Heart right ventricle (tissue), 16 donors: ENCODE measurements at places on chromosomes 1 and 21. TPM values are rescaled to one million over a fixed set of nuclear protein-coding genes. Genes with fewer than 3 reads are reported as not detected.

DNA sequence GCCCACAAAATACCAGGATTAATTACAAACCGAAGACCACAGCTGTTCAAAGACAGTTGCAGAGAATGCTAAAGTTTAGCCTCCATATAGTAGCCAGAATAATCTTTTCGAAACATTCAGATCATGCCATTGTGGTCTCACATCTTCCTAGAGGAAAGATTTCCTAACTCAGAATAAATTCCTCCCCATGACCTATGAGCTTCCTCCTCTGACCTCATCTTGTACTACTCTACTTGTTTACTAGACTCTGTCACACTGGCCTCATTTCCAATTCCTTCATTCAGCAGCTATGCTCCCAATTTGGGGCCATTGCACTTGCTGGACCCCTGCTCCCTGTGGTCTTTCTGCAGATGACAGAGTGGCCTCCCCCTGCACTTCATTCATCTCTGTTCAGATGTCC lies 71.8 kb upstream of the LRRC53 start:
- DNase-seq: no peak

DNA sequence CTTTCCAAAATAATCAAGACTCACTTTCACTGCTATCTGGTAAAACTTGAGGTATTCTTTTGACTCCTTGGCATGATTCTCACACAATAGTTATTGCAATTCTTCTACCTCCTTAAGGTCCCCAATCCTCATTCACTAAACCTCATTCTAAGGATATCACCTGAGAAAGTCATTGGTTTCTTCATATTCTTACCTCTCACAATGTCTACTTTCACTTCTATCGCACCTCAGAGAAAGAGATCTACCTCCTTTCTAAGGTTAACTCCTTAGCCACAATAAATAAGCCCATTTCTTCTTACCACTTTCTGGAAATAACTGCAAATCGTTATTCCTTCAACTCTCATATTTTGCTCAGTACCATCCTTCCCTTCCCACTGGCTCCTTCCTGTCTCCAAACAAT lies 18.7 kb downstream of the HNRNPR start:
- no peak for DNase-seq

- no peak for DNase-seq
Observed at GRCh38 chr21:35547946-35548774, 499.1 kb upstream of the RUNX1 start.

DNA sequence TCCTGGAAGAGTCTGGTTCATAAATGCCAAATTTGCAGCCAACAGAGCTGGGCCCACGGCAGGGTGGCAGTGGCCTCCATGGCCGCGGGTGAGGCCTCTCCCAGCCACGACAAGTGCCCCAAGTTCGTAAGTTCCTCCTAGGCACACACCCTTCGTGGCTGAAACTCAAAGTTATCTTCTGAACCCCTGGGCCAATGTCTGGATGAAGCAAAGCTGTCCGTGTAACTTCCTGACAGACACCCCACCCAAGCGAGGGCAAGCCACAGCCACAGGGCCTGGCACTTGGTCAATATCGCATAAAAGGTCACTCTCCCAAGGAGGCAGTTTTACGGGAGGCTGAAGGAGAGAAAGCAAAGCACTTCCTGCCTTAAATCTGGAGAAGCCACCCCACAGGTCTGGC lies 27.8 kb upstream of the GPR153 start:
- DNase-seq: no peak

- DNase-seq: no peak
Observed at GRCh38 chr1:150152772-150153456, 3.2 kb downstream of the PLEKHO1 start.

GRCh38 chr1:236156512-236157208 lies 14.3 kb downstream of the GPR137B start:
- DNase-seq: no peak

DNA sequence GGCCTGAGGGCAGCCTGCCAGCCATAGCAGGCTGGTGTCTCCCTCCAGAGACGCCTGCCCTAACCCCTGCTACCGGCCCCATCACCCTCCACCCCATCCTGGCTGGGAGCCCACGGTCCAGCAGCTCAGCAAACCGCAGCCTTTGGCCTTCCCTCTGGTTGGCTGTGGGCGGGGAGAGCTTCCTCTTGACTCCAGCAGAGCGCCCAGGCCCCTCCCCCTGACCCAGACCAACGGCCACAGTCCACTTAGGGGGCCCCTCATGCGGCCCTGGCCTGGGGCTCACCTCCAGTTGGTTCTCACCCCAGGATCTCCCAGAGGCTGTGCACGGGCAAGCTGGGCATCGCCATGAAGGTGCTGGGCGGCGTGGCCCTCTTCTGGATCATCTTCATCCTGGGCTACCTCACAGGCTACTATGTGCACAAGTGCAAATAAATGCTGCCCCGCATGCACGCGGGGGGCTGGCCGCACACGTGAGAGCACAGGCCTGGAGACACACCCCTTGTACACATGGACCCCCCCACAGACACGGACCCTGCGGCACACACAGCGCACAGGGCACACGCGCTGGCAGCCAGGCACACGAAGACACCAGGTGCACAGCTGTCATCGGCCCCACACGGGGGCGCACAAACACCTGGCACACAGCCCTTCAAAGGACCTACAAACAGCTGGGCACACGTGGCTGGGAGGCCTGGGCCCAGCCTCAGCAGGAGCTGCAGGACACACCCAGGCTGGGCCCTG lies 3.1 kb downstream of the SMIM1 start:
- peak; percentile 46 for DNase-seq

Gene TMPRSS15
- not detected for polyA plus RNA-seq

Gene WNT2B
- polyA plus RNA-seq: 0.46 TPM

GRCh38 chr1:204275695-204276370 lies 62.0 kb upstream of the GOLT1A start:
- DNase-seq: no peak

DNA sequence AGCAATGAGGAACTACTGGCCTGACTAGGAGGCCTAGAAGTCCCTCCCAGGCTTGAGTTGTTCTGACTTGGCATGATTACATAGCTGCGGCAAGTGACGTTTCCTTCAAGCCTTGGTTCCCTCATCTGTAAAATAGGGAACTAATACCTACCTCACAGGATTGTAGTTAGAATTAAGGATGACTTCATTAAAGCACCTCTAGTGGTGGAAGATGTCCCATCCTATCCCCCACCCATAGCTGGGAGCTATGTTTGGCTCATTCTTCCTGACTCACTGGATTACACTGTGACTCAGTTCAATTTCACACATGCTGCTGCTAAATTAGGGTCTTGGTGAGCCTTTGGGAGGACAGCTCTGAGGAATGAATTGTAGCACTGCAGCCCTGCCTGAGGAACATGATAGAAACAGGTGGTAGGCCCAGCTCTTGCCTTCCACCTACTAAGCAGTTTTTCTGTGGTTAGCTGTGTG lies 6.0 kb upstream of the SHISA4 start:
- no peak for DNase-seq

Gene AMY2A
- not detected for polyA plus RNA-seq

GRCh38 chr1:91783423-91784170 lies 102.4 kb downstream of the TGFBR3 start:
- no peak for DNase-seq

Gene LYPD8
- polyA plus RNA-seq: not detected

DNA sequence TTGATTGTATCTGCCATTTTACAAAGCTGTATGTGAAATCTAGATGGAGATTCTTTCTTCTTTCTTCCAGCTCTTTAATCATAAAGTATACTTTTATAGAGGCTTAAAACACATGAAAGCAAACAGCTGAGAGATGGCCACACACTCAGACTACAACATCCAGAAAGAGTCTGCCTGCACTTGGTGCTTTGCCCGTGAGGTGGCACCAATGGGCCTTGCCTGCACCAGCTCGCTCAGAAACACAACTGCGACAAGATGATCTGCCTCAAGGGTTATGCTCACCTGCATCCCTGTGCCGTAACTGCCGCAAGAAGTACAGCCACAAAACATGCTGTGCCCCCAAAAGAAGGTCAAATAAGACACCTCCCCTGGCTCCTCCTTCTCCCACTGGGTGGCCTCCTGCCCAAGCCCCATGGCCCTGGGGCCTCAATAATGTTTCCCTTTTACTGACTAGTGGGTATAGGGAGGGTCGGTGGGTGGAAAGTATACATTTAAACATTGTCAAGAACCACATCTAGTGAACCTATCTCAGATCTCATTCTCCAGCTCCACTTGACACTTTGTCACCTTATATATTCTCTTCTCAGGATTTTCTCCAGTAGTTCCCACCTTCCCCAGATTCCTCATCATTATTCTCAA lies 66.7 kb upstream of the ANGPTL3 start:
- peak; percentile 20 for DNase-seq

DNA sequence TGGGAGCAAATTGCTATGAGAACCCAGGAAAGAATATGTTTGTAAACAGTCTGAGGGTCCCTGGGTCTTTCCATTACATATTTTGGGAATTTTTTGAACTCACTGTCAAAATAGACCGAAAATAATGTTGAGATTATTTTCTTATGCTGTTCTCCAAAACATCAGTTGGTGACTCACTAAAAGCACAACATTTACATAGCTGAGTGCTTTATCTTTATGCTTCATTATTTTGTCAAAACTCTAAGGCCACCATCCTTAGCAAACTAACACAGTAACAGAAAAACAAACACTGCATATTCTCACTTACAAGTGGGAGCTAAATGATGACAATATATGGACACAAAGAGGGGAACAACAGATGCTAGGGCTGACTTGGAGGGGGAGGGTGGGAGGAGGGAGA lies 459.3 kb downstream of the ADGRL2 start:
- DNase-seq: no peak

- DNase-seq: peak; percentile 92
Observed at GRCh38 chr1:202861420-202862132, 27.4 kb downstream of the RABIF start.

DNA sequence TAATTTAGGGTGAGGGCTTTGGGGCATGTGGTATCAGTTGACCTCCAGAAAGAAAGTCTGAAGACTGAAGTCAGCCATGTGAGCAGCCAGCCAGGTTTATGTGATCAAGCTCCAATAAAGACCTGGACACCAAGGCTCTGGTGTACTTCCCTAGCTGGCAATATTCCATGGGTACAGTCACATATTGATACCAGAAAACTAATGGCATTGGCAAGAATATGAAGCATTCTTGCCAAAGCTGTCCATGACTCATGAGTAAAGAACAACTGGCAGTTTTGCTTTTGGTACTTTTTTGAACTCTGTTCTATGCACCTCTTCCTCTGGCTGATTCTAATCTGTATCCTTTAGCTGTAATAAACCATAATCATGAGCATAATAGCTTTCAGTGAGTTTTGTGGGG lies 415.3 kb upstream of the CAMK1G start:
- DNase-seq: no peak

Gene APCS
- not detected for polyA plus RNA-seq

- no peak for DNase-seq
Observed at GRCh38 chr21:45870421-45870820, 111.1 kb upstream of the COL6A1 start.

DNA sequence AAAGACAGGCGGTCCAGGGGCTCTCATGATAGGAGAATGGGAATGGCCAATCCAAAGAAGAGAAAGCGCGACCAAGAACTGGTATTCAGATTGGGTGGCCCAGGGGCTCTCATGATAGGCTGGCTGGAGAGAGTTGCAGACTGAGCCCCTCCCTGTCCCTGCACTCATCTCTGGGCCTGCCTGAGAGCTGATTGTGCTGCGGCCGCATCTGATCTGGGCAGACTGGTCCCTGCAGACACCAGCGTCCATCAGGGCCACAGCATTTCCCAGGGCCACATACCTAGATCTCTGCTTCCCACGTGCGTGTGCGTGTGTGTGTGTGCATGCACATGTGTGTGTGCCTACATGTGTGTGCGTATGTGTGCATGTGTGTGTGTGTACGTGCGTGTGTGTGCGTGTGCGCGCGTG lies 30.4 kb upstream of the MAN1C1 start:
- no peak for DNase-seq

GRCh38 chr1:197140121-197140520 lies 6.3 kb downstream of the ASPM start:
- no peak for DNase-seq

Gene SH3BGR
- 243 TPM for polyA plus RNA-seq

DNA sequence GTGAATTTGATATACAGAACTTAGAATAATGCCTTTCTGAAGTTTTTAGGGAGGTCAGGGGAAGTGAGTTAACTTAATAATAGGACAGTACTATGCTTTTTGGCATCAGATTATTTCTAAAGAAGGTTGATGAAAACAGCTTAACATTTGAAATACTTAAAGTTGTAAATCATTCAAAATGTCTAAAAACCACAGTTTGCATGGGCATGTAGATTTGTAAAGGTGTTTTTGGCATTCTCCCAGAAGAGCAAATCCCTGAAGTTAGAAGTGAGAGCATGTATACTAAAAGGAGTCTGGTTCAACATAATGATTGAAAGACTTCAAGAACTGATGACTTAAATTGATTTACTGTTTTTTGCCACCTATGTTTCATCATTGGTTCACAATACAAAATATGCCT lies 6.7 kb downstream of the DR1 start:
- no peak for DNase-seq

DNA sequence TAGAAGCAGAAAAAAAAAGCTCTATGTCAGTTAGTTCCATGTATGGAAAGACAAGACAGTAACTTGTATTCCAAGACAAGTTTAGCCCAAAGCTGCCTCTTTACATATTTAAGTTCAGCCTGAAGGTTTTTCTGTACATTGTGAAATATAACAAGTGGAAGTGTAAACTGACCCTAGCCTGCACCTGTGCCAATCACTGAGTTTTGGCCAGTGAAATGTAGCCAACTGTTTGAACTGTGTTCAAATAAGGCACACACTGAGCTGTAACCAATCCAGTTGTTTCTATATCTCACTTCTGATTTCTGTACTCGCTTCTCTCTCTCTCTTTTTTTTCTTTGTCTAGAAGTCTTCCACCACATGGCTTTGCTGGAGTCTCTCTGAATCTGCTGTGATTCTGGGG lies 1227.1 kb downstream of the NCAM2 start:
- no peak for DNase-seq

Gene LCE1F
- not detected for polyA plus RNA-seq

DNA sequence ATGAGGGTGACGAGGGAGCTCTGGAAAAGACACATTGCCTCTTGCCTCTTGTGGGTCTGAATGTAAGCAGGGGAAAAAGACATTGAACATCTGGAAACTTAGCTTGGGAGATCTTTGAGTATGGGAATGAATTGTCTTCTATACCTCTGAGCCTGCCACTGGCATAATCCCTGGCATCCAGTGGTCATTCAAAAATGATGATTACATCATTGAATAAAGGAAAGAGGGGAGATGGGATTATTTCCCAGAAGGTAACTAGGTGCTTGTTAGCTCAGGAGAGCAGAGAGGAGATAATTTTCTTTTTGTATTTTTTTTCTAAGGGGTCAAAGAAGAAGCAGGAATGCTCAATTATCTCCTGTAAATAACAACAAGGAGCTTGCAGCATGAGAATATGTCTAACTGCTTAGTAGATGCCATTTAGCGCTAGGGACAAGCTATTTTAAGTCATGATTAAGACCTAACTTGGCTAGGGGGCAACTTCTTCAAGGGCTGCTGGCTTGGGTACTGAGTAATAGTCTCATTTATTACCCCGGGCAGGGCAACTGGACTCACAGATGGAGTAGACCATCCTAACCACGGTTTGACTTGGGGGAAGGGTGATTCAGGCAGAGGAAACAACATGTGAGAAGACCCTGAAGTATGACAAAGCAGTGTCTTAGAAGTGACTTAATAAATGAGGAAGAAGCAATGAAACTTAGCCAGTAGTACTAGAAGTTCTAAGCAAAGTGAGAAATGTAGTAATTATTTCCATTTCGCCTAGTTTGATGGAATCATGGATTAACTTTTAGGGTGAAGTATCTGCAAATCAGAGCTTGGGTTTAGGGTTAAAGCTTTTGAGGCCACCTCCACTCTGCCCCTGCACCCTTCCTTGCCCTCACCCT lies 11.0 kb upstream of the XCL2 start:
- no peak for DNase-seq

Gene F5
- polyA plus RNA-seq: 40.3 TPM

- no peak for DNase-seq
Observed at GRCh38 chr1:1098681-1099421, 17.0 kb downstream of the C1orf159 start.
